ENCODE measurements at places on chromosomes 7 and 10.

- DNase-seq = no peak
Observed at GRCh38 chr7:38478404-38478803, 152.8 kb downstream of the AMPH start.

DNA sequence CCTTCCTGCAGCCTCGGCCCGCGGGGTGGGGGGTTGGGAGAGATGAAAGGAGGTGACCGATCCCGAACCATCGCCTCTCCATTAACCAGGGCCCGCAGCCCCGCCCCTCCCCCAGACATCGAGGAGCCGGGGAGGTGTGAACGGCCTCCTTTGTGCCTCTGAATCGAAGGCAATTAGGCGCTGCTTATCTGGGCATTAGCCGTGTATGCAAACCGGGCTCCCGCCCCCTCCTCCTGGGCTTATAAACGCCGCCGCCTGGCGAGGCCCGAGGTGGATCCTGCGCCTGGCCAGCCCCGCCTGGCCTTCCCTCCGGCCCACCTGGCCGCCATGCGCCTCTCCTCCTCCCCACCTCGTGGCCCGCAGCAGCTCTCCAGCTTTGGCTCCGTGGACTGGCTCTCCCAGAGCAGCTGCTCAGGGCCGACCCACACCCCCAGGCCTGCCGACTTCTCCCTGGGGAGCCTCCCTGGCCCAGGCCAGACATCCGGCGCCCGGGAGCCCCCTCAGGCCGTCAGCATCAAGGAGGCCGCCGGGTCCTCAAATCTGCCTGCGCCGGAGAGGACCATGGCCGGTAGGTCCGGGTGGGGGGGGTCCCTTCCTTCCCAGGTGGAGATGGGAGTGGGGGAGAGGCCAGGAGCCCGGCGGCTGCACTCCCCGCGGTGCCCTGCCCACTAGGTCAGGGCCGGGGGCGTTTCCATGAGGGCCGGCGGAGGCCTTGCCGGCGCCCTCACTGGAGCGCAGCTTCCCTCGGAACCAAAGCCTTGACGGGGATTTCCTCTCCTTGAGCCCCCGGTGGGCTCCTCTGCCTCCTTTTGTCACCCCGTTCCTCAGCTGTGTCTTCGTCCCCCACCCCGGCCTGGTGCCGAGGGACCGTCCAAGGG is at the start of gene VENTX:
Gene VENTX (plus strand): TSS at position 268 of the 878 bp plus-strand sequence. CDS start 60 bp downstream, at position 328.
- no peak for DNase-seq

DNA sequence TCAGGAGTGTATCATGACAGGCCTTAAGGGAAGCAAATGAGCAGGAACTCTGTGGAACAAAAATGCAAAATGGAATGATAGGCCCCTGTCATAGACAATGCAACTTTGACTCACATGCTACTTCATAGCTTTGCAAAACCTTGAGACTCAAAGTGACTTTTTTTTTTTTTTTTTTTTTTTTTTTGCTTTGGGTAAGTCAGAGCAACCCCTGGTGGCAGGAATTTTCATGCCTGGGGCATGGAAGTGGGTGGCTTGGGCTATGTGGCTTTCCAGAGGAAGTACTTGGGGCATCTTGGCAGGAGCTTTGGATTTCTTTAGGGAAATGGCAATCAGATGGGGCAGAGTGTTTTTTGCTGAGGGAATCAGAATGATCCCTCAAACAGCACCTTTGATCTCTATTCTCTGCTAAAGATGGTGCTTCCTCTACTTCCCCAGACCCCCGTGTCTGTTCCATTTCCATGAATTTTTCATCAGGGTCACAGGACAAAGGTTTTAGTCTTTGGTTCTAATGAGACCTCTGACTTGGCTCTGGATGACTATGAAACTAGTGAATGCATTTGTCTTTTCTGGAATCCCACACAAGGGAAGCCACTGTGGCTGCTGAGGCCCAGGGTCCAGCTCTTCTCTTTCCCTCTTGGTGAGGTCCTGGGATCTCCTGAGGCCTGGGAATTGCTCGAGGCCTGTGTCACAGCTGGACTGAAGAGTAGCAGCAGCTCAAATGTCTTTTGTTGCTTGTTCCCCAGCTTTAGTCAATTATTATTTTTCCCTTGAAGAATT is 62.8 kb downstream of the TACC2 start:
- DNase-seq = no peak

GRCh38 chr7:107972941-107973376 is 30.0 kb downstream of the LAMB1 start:
- DNase-seq = peak; percentile 81

DNA sequence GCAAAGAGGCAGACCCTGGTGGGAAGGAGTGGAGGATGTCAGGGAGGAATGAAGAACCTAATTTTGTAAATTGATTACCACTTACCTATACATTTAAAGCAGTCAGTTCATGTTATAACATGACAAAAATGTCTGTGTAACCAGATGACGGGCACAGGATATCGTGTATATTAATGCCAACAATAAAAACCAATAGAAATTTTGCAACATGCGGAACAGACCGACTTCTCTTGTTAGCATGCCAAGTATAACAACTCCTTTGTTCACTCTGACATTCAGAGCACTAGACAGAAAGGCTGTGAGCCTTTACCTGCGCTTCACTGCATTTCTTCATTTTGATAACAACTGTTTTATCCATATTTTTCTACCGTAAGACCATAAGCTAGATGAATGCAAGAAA is 29.9 kb downstream of the CDK6 start:
- no peak for DNase-seq

DNA sequence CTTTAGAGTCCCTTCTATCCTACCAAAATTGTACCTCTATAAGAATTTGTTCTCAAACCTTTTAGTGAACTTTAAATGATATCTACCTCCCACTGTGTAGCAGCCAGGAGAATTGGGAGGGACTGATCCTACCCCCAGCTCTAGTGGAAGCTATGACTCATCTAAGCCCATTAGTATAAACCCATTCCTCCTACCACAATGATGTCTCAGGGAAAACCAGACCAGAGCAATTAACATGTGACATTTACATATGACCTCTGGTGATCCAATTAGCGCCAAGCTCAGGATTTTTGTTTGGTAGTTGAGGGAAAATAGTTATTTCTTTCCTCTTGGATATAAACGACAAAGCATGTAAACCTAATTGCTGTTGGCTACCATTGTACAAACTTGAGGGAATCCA is 33.1 kb upstream of the R3HCC1L start:
- DNase-seq = no peak

- DNase-seq = no peak
Observed at GRCh38 chr10:5545778-5546710, 21.3 kb downstream of the CALML3 start.

- DNase-seq = no peak
Observed at GRCh38 chr7:7486362-7486761, 49.3 kb downstream of the COL28A1 start.

- DNase-seq = no peak
Observed at GRCh38 chr7:30698481-30698880, 16.2 kb upstream of the CRHR2 start.

DNA sequence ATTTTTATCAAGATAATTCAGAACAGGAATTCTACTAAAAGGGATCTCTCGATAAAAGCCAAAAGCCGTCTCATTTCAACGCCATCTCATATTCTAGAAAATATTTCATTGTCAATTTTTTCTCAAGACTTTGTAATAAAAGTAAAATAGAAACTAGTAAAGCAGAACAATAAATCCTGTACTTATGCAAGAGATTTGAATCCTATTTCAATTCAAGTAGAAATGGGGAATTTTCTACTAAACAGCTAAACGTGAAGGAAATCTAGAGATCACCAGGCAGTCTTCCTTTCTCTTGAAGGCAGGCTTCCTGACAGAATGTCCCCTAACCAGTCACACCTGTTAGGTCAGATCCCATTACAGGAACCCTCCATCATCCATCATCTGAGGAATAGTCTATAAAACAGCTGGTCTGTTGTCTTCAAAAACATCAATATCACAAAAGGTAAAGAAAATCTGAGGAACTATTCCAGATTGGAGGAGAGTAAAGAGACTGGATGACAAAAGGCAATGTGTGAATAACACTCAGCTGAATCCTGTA is 23.7 kb downstream of the USP6NL start:
- no peak for DNase-seq

- DNase-seq = no peak
Observed at GRCh38 chr10:49678827-49679479, 498 bp upstream of the C10orf53 start.

DNA sequence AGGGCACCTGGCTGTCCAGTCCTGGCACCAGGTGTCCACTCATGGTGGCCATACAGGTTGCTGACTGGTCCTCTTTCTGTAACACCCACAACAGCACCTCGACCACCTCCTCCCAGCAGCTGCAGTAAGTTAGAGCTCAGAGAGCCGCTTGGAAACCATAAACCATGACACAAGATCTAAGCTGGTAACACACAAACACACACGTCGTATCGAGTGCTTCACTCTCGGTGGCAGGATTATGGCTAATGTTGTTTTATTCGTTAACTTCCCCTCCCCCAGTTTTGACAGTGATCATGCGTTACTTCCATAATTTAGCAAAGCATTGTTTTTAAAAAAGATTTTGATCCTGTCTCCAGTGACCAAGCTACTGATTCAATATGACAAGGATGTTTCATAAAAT is 59.7 kb downstream of the CAMK2B start:
- DNase-seq = no peak

- no peak for DNase-seq
Observed at GRCh38 chr10:45410807-45411606, 37.0 kb downstream of the ALOX5 start.

- no peak for DNase-seq
Observed at GRCh38 chr7:2511769-2512168, 7.8 kb upstream of the LFNG start.

- DNase-seq = no peak
Observed at GRCh38 chr10:30111340-30112022, 52.1 kb upstream of the JCAD start.
